ENCODE measurements at places on chromosomes 1 and 21. TPM values are rescaled to one million over a fixed set of nuclear protein-coding genes. Genes with fewer than 3 reads are reported as not detected.

GUCA2A gene
- not detected for total RNA-seq

HSPB7 gene
- not detected for total RNA-seq

S100A14 gene
- total RNA-seq = not detected

ADGRB2 gene
- total RNA-seq = 0.54 TPM

NR1I3 gene
- total RNA-seq = not detected

S100A2 gene
- not detected for total RNA-seq

ASTN1 gene
- total RNA-seq = not detected

ZNF670 gene
- total RNA-seq = 3.3 TPM

CBS gene
- total RNA-seq = 91.3 TPM

KRTAP19-3 gene
- total RNA-seq = not detected

SV2A gene
- total RNA-seq = 9.1 TPM

AGT gene
- total RNA-seq = not detected

IL22RA1 gene
- not detected for total RNA-seq

HSF2BP gene
- total RNA-seq = 1.5 TPM

ARTN gene
- 0.36 TPM for total RNA-seq

Measured in activated CD8-positive, alpha-beta T cell treated with anti-CD3 and anti-CD28 coated beads for 36 hours (primary cell).